ENCODE measurements at places on chromosomes 7 and 10. TPM values are rescaled to one million over a fixed set of nuclear protein-coding genes. Genes with fewer than 3 reads are reported as not detected.

PCDH15 gene
- 1.5 TPM for polyA plus RNA-seq

DNA sequence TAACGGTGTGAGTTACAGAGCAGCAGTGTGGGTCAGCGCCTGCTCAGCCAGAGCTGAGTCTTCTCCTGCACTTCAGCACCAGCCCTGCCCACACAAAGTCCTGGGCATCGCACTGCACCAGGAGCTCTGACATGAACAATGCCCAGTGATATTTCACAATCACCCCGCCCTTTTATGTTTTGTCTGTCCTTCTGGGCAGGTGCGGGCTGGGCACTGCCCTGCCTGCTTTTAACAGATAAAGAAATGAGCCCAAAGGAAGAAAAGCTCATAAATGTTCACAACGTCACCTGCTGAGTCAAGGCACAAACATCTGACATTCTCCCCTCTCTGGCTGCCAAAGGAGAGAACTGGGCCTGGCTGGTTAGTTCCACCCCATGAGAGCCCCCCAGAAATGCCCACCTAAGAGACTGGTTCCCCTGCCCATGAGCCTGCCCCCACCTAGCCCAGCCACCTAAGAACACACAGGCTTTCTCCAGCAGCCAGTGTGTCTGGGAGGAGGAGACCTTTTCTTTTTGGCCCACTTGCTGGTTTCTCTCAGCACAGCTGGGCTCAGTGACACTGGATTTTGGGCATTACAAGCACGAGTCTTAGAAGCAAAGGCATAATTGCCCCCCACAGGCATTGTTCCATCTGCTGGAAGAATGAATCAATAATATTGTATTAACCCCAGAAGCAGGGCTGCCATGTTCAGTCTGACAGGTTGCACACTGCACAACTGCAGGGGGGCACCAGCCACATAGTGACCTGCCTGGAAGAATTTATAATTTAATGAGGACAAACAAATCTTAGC is 22.3 kb downstream of the CALML3 start:
- no peak for DNase-seq

- DNase-seq: no peak
Measured at GRCh38 chr10:95516774-95517373, 44.3 kb downstream of the SORBS1 start.

DNA sequence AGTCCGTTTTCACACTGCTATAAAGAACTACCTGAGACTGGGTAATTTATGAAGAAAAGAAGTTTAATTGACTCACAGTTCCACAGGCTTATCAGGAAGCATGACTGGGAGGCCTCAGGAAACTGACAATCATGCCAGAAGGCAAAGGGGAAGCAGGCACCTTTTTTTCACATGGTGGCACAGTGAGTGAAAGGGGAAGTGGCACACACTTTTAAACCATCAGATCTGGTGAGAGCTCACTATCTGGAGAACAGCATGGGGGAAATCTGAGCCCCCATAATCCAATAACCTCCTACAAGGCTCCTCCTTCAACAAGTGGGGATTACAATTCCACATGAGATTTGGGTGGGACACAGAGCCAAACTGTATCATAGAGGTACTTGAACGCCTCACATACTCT is 30.0 kb downstream of the AGR3 start:
- no peak for DNase-seq

RADIL gene
- polyA plus RNA-seq: 1.7 TPM

DNA sequence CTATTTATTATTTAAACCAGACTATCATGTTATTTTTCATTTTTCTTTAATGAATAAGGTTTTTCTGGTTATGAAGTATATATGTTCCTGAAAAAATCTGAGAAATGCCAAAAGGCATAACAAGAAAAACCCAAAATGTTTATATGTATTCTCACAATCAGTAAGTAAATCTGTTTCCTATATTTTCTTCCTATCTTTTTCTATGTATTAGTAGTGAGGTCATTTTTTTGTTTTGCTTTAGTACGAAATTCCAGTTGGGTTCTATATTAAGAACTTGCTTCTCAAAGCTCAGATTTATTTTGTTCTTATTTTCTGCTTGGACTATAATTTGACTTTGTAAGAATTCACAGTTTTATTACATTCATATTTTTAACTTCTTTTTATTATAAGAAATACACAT is 287.5 kb upstream of the NFE2L3 start:
- DNase-seq: no peak

GRCh38 chr10:71378336-71379117 is 18.2 kb upstream of the CDH23 start:
- DNase-seq: no peak

PITX3 gene
- polyA plus RNA-seq: 0.39 TPM

KEL gene
- 0.39 TPM for polyA plus RNA-seq

SUV39H2 gene
- 3.8 TPM for polyA plus RNA-seq

ZNF727 gene
- polyA plus RNA-seq: not detected

CCDC172 gene
- polyA plus RNA-seq: not detected

GRCh38 chr7:153772966-153773365 is 279.2 kb upstream of the DPP6 start:
- DNase-seq: no peak

CPA5 gene
- polyA plus RNA-seq: 0.54 TPM

DNA sequence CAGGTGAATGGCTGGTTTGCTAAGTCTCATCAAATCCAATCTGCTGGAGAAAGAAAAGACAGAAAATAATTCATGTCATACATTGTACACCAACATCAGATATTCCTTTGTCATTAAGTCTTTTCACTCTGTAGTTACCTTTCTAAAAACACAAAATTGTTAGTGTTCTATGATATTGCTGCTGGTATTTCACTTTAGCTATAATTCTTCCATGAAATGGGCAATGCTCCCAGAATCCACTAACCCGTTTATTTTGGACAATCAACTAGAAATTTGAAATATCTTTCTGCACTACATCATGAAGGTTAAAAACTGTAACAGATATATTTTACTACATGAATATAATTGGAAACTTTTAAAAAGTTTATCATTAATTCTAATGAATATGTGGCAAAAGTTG is 181.3 kb downstream of the C7orf25 start:
- no peak for DNase-seq

DNA sequence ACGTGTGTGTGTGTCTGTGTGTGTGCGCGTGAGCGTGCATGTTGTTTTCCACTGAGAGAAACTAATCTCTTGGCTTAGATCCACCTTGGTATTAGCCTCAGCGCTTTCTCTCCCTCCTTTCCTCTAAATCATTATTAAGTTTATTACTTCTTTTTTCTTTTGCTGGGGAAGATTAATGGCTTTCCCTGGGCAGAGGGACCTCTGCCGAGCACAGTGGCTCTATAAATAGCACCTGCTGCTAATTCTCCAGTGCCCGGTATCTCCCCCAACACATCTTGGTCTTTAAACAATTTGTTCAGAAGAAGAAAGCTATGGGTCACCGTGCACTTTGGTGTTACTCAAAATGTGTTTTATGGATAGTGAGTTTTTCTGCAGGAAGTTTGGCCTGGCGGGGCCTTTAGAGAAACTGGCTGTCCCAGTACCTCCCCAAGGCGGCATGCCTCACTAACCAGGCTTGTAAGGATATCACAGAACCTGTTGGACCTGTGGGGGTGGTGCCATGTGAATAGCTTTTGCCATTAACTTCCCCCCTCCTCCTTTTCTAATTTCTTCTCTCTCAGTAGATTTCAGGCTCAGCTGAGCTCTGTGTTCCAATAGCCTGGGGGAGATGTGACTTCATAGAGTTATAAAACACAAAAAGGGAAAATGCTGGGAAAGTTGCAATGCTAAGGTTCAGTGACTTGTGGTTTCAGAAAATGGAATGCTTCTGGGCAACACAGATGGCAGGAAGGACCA is 70.1 kb upstream of the RAB11FIP2 start:
- DNase-seq: peak; percentile 97

GRCh38 chr7:2313450-2314208 is 612 bp downstream of the SNX8 start:
- DNase-seq: peak; percentile 26

CTAGE8 gene
- 5.4 TPM for polyA plus RNA-seq

GRCh38 chr7:50681432-50682045 is 101.2 kb downstream of the GRB10 start:
- no peak for DNase-seq

LIPM gene
- not detected for polyA plus RNA-seq

LDB3 gene
- 3.3 TPM for polyA plus RNA-seq

DNA sequence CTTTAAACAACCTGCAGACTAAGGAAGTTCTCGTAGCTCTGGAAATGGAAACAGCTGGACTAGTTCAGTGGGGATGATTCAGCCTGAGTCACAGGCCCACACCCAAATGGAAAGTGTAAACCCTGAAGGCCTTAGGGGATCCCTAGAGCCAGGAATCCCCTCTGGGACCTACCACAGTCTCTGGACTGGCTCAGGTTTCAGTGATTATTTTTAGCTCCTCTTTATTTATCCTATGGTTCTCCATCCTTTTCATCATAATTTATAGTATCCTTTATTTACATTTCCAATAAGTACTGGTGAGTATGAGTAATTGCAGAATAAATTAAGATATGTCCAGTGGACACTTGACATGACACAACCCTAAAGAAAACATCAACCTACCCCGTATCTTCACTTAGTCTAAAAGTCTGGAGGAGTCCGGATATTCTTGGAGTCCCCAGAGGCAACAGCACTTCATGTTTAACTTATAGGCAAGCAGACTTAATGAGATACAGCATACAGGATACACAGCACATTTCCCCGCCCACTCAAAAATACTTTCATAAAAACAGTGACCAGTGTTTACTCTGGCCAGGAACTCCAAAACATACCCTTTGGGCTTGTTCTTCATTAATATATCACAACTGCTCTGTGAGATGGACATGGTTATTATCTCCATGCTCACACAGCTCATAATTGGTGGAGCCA is 28.4 kb upstream of the SEMA3E start:
- DNase-seq: peak; percentile 21

- DNase-seq: no peak
Measured at GRCh38 chr10:119061352-119061751, 19.3 kb downstream of the EIF3A start.

DNA sequence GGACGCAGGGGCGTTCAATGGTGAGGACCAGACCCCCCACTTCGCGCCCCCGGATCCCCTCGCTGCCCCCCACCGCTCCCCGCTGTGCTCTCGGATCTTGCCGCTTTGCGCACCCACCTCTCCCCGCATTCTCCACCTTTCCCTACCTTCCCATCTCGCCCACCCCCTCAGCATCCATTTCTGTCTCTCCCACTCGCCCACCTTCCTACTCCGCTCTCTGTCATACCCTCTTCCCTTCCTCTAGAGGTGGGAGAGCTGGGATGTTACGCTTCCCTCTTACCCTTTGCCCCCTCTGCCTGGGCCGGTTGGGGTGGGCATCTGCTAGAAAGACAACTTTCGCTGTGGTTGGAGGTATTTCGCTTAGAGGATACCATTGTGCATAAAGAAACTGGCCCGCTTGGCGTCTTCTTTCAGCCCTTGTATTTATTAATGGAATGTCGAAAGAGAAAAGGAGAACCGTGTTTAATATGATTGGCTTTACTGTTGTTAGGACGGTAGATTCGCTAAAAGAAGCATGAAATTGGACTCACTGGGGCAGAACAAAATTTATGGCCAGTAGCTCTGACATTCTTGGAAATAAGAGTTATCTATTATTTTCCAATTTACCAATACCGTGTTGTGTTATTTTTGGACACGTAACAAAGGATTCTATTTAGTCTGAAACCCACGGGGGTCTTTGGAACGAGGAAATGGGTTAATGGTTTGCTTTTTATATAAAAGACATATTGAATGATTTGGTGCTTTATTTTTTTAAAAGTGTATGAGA is 873 bp downstream of the PRKAR2B start:
- peak; percentile 70 for DNase-seq

- DNase-seq: no peak
Measured at GRCh38 chr10:86712317-86712707, 44.0 kb downstream of the LDB3 start.

- DNase-seq: no peak
Measured at GRCh38 chr7:28961972-28962371, 3.8 kb upstream of the TRIL start.

DNA sequence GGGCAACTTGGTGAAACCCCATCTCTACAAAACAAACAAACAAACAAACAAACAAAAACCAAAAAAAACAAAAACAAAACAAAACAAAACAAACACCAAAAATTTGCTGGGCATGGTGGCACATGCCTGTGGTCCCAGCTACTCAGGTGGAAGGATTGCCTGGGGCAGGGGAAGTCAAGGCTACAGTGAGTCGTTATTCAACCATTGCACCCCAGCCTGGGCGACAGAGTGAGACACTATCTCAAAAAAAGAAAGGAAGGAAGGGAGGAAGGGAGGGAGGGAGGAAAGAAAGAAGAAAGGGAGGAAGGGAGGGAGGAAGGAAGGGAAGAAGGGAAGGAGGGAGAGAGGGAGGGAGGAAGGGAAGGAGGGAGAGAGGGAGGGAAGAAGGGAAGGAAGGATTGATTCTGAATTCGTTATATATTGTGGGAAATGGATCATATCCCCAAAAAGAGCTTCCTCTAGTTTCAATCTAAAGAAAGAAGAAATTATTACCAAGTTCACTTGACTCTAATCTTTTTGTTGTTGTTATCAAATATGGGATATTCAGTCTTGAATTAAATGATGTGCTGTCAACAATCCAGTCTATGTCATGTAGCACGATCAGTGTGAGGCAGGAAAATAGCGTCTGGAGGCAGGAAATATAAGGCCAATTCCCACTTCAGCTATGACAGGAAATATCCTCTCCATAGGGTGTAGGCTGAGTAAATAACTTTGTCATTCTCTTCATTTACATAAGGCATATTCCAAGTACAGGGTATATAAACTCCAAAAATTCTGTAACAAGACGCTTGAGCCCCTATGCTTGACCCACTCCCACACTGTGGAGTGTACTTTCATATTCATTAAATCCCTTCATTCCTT is 26.2 kb upstream of the TRIM24 start:
- no peak for DNase-seq

- DNase-seq: no peak
Measured at GRCh38 chr10:7810443-7810842, 7.9 kb upstream of the TAF3 start.

DNA sequence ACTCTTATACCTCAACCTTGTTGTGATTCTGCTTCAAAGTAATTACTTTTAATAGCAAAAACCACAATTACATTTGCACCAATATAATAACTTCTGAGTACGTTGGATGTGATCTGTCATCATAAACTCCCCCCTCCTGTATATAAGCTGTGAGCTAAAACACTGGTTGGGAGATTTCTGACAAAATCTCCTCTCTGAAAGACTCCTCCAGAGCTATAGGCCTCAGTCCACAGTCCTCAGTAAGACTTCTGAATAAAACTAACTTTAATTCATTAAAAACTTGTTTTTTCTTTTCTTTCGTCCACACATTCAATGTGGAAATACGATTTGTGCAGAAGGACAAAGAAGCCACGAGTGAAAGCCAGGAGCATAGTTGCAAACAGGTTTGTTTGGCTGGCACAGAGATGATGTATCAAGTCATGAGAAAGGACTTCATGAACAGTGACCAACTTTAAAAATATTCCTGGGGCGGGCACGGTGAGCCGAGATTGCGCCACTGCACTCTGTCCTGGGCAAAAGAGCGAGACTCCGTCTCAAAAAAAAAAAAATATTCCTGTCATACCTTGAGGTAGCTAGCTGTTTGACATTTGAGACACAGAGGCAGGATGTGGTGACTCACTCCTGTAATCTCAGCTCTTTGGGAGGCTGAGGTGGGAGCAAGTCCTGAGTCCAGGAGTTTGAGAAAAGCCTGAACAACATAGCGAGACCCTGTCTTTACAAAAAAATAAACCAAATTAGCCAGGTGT is 91.1 kb upstream of the ARHGAP21 start:
- no peak for DNase-seq

MKX gene
- polyA plus RNA-seq: not detected

UCN3 gene
- 1.4 TPM for polyA plus RNA-seq

- peak; percentile 48 for DNase-seq
Measured at GRCh38 chr10:43217563-43218205, 49.2 kb downstream of the RASGEF1A start.
